ENCODE measurements at places on chromosomes 7 and 10. TPM values are rescaled to one million over a fixed set of nuclear protein-coding genes. Genes with fewer than 3 reads are reported as not detected.

PRF1 gene
- total RNA-seq, result not detected

PKD2L1 gene
- not detected for total RNA-seq

SLC16A9 gene
- total RNA-seq, result 1.5 TPM

DNA sequence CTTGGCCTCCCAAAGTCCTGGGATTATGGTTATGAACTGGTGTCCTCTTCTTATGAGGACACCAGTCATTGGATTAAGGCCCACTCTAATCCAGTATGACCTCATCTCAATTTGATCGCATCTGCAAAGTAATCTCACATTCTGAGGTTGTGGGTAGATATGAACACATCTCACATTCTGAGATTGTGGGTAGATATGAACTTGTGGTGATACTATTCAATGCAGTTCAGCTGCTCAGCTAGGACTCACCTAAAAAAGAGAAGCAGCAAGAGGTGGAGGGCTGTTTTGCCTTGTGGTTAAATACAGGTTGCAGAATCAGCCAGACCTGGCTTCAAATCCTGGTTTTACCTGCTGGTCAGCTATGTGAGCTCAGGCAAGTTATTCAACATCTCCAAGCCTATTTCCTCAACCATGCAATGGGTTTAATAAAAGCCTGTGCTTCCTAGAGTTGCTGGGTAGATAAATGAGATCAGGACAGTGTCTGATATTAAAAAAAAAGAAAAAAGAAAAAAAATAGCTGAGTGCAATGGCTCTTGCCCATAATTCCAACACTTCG is 8.5 kb upstream of the BAG3 start:
- no peak for DNase-seq

- DNase-seq, result no peak
Measured at GRCh38 chr7:156493942-156494341, 146.6 kb upstream of the RNF32 start.

GRCh38 chr7:45000093-45001032 is at the start of gene CCM2:
Gene CCM2, plus strand, starts transcription at chr7:45000201. Its CDS starts 133 bp downstream, at chr7:45000334.
- peak; percentile 68 for DNase-seq
